Kidney tubule cell (primary cell): ENCODE measurements at places on chromosomes 3 and 15.
A peak's percentile ranks its signal among the peaks of the same experiment; 100 is the strongest.

DNA sequence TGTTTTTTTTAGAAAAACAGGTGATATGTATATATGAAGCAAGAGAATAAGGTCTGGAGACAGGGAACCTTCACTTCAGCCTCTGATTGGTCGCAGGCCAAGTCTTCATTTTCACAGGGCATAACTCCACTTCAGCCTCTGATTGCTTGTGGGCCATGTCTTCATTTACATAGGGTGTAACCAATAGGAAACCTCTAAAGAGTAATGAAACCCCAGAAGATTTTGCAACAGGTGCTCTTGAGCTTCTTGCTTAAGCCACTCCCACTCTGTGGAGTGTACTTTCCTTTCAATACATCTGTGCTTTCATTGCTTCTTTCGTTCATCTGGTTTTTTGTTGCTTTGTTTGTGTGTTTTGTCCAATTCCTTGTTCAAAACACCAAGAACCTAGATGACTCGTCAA, 22.6 kb upstream of the SCG3 start:
- no peak for DNase-seq

- no peak for DNase-seq
Observed at GRCh38 chr3:97979610-97980009, 7.4 kb upstream of the RIOX2 start.

DNA sequence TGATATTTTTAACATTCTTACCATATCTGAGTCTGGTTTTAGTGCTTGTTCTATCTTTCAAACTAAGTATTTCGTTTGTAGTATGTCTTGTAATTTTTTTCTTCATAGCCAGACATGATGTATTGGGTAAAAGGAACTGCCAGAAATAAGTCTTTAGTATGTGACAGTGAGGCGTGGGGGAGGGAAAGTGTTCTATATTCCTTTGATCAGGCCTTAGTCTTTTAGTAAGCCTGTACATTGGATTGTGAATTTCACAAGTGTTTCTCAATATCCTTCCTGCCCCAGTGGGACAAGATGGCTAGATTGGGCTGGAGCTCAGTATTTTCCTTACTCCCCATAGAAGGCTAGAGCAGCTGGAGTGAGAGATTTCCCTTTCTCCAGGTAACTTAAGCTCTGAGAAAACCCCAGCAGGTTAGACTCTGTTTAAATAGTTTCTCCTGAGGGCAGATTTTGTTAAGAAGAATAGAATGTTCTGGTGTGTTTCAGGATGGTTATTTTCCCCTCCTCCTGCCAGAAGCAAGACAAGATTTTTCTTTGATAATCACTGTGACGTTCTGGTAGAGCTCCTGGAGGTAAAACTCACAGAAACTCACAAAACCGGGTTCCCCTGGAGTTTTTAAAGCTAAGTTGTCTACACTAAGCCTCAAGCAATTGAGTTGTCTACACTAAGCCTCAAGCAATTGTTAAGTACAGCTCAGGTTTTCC, 140.7 kb upstream of the ARPP21 start:
- DNase-seq: no peak

GRCh38 chr15:100784493-100785180, 95.0 kb upstream of the ALDH1A3 start:
- no peak for DNase-seq

GRCh38 chr15:63818191-63818590, 15.6 kb downstream of the HERC1 start:
- no peak for DNase-seq

- no peak for DNase-seq
Observed at GRCh38 chr15:68429691-68430470, 2.1 kb downstream of the ITGA11 start.

DNA sequence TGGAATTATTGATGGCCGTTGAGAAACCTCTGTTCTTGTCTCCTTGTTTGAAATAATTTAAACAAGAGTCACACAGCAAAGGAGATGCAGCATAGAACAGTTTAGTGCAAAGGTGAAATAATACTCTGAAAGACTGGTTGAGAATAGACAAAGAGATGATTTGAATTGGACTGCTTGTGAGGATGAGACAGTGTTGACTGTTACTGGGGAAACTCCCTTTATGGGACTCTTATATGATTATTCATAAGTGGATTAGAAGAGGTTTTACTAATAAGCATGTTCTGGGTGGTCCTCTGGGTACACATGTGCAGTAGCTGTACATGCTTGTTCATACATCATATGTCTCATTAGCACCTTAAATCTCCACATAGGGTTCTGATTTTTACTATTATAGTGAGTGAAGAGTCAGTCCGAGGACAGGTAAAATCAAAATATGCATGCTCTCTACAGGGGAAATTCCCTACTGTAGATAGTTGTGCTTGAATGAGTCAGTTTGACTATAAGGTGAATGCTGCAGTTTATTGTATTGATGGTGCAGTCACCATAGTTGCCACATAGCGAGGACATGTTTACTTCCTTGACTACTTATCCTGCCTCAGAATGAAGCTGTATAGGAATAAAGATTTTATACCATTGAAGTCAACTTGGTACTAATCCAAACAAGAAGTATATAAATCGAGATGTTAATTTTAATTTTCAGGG, 498.7 kb downstream of the CNTN6 start:
- DNase-seq: peak; percentile 16

DNA sequence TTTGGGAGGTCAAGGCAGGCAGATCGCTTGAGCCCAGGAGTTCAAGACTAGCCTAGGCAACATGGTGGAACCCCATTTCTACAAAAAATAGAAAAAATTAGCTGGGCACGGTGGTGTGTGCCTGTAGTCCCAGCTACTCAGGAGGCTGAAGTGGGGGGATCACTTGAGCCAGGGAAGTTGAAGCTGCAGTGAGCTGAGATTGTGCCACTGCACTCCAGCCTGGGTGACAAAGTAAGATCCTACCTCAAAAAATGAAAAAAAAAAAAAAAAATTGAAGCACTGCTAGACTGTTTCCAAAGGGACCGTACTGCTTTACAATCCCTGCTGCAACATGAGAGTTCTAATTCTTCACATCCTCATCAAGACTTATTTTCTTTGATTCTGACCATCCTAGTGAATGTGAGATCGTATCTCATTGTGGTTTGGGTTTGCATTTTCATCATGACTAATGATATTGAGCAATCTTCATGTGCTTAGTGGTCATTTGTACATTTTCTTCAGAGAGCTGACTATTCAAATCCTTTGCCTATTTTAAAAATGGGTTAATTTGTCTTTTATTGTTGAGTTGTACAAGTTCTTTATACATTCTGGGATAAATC, 10.8 kb downstream of the CMTM8 start:
- peak; percentile 90 for DNase-seq

- peak; percentile 62 for DNase-seq
Observed at GRCh38 chr3:185880600-185880999, 55.8 kb upstream of the IGF2BP2 start.

DNA sequence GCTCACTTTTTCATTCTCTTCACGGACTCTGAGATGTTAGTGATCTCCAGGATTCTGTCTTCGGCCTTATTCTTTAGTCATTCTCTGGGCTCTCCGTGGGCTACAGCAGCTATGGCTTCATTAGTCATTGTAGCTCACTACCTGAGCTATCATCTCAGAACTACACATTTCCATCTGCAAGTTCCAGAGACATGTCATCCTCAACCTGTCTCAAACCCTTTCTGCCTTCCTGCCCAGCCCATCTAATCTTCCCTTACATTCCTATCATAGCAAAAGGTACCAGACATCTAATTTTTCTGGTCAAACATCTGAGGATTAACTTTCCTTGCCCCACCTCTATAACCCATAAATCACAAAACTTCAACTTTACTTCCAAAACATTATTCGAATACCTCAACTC, 13.2 kb downstream of the TSPAN3 start:
- peak; percentile 47 for DNase-seq

DNA sequence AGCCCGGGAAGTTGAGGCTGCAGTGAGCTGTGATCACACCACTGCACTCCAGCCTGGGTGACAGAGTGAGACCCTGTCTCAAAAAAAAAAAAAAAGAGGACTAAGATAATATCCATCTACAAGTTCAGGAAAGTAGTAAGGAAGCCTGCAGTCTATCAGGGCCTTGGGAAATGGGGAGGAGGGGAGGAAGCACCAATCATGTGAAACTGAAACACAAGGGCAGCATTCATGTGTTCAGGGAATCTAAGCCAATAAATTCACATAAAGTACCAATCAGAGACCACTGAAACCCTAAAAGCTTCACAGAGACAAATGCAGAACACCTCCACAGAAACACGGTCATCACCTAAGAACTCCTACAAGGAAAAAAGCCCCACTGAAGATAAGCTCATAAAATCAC, 22.9 kb upstream of the HHATL start:
- DNase-seq: no peak

DNA sequence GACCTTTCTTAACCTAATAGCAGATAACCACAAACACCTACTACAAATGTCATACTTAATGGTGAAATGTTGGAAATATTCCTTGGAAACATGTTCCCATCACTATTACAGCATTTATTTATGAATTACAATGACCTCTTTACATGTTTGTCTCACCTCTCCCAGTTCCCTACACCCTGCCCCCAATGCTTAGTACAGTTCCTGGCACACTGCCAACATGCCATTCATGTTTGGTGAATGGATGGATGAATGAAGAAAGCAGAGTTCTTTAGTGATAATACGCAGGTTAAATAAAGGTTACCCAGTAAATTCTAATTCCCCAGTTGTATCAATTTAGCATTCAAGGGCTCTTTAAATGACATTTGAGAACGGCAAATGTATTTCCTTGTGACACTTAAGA, 259.9 kb upstream of the ATP11B start:
- peak; percentile 58 for DNase-seq

DNA sequence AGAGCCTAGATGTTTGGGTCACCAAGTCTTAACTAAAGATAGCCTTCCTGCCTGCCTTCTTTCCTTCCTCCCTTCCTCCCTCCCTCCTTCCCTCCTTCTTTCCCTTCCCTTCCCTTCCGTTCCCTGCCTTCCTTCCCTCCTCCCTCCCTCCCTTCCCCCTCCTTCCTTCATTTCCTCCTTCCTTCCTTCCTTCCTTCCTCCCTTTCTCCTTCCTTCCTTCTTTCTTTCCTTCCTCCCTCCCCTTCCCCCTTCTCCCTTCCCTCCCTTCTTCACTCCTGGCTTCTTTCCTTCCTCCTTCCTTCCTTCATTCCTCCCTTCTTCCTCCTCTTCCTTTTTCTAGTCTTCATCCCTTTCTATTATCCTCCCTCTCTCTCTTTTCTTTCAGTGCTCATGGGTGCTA, 2.0 kb downstream of the DNAJB8 start:
- no peak for DNase-seq

DNA sequence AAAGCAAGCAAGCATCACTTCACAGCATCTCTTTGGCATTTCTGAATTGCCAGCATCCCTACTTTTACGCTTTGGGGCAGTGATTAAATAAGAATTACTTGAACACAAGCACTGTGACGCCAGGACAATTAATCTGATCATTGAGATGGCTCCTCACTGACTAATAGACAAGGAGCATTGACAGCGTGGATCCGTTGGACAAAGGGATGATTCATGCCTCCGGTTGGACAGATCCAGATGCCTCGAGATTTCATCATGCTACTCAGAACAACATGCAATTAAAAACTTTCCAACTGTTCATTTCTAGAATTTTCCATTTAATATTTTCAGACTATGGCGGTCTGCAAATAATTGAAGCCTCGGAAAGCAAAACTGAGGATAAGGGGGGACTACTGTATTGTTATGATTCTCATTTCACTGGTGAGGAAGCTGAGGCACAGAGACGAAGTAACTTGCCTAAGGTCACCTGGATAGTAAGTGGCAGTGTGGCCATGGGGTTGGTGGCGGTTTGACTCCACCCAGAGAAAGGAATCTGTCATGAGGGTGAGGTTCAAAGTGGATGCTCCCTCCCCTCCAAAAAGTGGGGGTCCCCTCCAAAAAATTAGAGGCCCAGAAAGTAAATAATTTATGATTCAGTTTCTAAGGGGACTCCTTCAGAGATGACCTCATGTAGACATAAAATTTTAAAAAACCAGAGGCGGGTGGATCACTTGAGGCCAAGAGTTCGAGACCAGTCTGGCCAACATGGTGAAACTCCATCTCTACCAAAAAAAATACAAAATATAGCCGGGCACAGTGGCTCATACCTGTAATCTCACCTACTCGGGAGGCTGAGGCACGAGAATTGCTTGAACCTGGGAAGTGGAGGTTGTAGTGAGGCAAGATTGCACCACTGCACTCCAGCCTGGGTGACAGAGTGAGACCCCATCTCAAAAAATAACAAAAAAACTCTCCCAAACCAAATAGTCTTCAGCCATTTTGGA, 12.3 kb upstream of the PGPEP1L start:
- DNase-seq: peak; percentile 61

DNA sequence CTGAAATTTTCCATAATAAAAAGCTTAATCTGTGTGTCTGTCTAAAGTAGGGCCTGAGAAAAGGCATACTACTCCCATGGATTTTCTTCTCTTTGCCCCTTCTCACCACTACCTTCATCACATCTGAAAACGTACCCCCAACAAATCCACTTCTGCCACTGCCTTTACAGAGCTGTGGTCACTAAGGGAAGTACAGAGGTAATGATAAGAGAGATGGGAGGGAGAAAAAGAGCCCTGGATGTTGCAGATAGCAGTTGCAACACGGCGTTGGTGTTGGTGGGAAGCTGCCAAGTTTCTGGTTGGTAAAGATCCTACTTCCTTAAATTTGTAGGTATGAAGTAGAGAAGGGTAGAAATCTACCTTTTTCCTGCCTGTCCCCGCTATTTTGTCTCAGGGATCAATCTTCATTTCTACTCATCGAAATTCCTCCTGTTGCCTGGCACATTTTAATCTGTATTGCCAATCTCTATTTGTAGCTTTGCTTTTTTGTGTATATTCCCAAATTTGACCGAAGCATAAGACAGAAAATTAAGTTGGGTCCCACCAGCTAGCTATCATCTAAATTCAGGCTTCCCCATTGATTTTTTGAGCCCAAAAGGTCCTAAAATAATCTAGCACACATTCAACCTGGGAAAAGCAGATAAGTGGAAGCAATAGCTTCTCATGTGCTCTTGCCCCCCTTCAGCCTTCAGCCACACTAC, 102.9 kb downstream of the TFDP2 start:
- no peak for DNase-seq

DNA sequence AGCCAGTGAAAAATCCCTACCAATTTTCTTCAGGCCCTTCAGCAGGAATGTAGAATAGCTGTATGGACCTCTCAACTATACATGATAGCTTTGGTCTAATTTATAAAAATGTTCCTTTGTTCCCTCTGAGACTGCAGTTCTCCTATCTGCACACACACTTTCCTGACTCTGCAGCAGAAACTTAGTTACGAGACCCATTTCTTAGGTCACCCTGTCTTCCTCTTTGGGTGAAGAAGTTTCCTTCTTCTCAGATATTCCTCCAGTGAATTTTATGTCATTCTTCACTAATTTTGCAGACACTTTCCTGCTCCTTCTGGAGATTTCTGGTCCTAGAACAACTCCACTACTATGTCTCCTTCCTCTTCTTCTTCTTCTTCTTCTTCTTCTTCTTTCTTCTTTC, 42.6 kb downstream of the CD200R1L start:
- DNase-seq: no peak

DNA sequence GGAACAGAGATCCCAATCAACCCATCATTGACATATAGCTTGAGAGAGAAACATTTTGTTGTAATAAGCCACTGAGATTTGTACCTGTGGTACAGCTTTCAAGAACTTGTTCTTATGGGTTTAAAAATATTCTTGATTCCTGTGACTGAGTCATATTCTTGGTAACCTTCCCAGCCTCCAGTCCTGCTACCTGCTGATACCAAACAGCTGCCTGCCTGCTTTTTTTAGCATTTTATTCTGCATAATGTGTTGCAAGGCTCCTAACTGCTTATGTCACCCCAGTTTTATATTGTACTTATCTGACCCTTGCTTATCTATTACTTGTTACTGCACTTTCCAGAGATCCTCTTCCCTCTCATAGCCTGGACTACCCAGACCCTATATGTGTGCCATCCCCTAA, 349.3 kb upstream of the SOX2 start:
- DNase-seq: peak; percentile 1

GRCh38 chr3:127014536-127015281, 31.8 kb downstream of the PLXNA1 start:
- no peak for DNase-seq
